CD4-positive, alpha-beta T cell treated with Interleukin-17A for 1 hour (primary cell): ENCODE measurements at places on chromosomes 1 and 21.

DNA sequence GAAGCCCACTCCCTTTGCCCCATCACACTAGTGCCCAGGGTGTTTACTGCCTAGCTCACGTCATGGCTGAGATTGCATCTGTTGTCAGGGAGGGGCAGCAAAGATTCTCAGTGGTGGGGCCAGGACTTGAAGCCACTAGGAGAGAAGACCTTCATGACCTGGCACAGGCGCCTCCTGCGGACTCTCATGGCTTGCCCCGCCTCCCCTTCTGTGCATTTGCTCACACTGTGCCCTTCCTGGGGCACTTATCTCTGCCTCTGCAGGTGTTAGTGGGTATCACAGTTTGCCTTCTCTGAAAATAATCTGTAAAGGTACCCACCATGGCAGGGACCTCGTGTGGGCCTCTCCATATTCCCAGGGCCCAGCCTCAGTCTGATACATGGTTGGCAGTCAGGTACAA, 20.1 kb downstream of the PTPRU start:
- no peak for DNase-seq

GRCh38 chr1:21871943-21872342, 59.9 kb downstream of the LDLRAD2 start:
- no peak for DNase-seq

- no peak for DNase-seq
Observed at GRCh38 chr1:38932571-38932970, 9.1 kb downstream of the RHBDL2 start.

- DNase-seq = no peak
Observed at GRCh38 chr1:916173-917075, 7.3 kb upstream of the SAMD11 start.

DNA sequence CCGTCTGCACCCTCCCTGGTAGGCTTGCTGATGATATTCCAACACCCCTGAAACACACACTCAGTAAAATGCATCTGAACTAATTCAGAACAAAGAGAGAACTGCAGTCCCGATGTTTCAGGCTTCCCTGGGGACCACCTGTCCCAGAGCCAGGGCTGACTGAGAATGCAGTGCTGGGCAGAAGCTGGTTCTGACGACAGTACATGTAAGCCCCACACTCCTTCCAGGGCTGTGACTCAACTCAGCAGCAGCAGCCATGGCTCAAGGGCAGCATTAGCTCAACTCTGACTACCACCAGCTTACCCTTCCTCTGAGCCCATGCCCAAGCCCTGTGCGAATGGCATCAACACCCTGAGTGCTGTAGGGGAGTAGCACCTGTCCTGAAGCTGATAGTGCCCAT, 56.4 kb upstream of the SIPA1L2 start:
- DNase-seq = no peak
